ENCODE measurements at places on chromosomes 16 and 17.

- DNase-seq = no peak
These were observed 480 bp downstream of the KIF19 start for GRCh38 chr17:74326506-74326905.

- no peak for DNase-seq
These were observed 309.3 kb downstream of the SLC39A11 start for GRCh38 chr17:72782985-72783701.

GRCh38 chr16:70685938-70686375, at the start of gene MTSS2:
Gene MTSS2, minus strand, starts transcription at chr16:70686053. Its CDS starts 262 bp downstream, at chr16:70685791.
- no peak for DNase-seq

DNA sequence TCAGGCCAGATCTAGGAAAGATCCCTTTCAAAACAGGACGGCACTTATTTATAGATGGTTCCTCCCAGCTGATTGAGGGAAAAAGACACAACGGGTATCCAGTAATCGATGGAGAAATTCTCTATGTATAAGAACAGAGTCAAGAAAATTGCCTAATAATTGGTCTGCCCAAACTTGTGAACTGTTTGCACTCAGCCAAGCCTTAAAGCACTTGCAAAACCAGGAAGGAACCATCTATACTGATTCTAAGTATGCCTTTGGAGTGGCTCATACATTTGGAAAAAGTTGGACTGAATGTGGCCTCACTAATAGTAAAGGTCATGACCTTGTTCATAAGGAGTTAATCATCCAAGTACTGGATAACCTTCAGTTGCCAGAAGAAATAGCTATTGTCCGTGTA, 5.9 kb downstream of the HPR start:
- DNase-seq = no peak

DNA sequence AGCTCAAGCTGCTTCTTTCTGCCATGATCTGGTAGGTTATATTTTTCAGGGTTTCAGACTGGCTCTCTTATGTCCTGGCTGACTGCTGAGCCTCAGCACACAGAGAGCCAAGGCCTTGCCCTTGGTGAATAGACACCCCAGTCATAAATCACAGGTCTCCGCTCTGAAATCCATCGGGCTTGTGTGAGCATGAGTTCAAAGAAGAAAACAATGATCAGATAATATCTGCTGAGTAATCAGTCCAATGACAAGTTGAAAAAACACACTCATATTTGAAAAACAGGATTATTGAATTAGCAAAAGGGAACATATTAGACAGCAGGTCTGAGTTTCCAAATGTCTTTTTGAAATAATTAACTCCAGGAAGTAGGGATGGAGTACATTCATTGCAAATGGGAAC, 51.1 kb upstream of the NDRG4 start:
- DNase-seq = no peak

GRCh38 chr17:42441371-42442195, 17.1 kb upstream of the ATP6V0A1 start:
- DNase-seq = no peak

GRCh38 chr17:19454074-19454473, 43.0 kb downstream of the RNF112 start:
- DNase-seq = no peak

DNA sequence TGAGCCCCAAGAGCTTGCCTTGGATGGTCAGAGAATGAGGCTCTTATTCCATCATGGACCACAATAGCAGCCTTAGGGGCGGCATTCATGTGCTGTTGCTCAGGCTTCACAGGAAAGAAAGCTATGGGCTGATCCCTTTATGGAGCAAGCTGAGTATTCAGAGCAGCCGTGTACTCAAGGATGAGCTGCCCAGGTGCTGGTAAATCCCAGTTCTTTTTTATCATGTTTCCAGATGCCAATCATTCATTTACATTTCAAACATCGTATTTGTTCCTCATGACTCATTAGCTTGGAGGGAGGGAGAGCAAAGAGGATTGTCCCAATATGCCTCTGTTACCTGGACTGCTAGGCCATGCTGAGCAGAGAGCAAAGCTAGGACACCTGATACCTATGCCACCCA, 475.7 kb downstream of the SHISA9 start:
- DNase-seq = no peak

- no peak for DNase-seq
These were observed 3.7 kb upstream of the DNASE1 start for GRCh38 chr16:3650631-3651265.

GRCh38 chr17:4969551-4970173, 2.0 kb upstream of the SPAG7 start:
- DNase-seq = no peak

- no peak for DNase-seq
These were observed 7.7 kb upstream of the COL1A1 start for GRCh38 chr17:50209133-50209471.

GRCh38 chr17:20281860-20282259, 185.5 kb downstream of the LGALS9B start:
- DNase-seq = no peak

- DNase-seq = no peak
These were observed 1.5 kb downstream of the DLX3 start for GRCh38 chr17:49993423-49994060.

DNA sequence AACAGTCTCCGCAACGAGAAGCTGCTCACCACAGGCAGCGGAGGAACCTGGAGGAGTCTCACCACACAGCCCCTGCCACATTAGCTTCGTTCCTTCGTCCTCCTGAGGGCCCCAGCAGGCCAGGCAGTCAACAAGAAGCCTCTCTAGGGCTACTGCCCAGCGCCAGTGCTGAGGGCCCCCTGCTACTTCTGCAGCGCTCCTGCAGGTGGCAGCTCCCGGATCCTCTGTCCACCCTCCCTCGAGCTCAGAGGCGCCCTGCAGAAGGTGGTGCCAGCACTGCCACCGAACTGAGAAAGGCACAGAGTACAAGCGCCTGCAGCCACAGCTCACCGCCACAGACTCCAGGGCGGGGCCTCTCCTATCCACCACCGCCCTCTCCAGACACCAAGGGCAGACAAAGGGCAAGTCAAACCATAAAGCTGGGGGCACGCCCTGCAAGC, 27.3 kb downstream of the KDM8 start:
- no peak for DNase-seq

DNA sequence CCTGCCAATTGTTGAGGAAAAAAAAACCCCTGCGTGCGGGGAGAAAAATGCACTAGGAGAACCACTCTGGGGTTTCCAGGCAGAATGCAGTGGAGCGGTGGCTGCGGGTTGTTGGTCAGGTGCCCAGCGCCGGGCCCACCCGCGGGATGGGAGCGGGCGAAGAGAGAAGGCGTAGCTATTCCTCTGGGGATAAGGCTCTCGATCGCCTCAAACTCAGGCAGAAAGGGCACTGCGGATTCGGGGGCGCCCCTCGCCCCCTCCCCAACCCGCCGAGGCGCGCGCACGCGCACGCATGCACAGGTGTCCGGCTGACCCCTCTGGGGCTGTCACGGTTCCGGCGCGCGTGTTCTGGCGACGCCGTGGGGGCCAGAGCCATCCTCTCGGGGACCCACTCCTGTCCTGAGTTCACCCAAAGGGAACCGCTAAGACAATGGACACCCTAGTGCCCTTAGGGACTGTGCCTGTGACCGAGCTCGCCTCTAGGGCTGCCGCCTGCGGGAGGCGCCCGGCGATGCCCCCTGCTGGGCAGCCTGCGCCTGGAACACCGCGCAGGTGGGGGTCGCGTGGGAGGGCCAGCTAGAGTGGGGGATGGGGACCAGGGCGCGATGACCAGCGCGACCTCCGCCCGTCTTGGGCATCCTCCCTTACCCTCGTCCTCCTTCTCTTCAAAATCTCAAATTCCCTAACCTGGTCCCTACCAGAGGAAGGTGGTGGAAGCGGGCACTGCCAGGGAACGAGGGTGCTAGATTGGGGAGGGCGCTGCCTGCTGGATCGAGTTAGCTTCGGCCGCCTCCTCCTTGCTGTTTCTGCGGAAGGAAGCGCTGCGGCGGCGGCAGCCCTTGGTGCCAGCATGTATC, 14.4 kb upstream of the CBX8 start:
- peak; percentile 74 for DNase-seq

GRCh38 chr17:50763716-50764475, 3.4 kb downstream of the ANKRD40CL start:
- no peak for DNase-seq

DNA sequence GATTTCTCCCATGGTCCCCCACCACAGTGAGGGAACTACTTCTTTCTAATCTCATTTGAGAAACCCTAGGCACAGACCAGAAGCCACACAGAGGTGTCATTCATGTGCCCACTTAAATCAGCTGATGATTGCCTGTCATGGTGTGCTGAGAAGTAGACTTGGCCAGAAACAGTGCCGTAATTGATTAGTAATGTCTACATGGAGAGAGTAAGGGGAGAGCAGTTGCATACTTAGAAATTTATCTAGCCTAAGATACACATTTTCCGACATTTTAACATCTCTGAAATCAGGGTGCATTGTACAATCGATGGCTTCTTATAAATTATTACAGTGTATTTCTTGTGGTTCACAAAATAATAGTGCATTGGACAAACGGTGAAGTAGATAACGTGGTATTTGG, 271.8 kb downstream of the IRF8 start:
- no peak for DNase-seq

GRCh38 chr16:5979905-5980550, 882.4 kb upstream of the EEF2KMT start:
- no peak for DNase-seq

DNA sequence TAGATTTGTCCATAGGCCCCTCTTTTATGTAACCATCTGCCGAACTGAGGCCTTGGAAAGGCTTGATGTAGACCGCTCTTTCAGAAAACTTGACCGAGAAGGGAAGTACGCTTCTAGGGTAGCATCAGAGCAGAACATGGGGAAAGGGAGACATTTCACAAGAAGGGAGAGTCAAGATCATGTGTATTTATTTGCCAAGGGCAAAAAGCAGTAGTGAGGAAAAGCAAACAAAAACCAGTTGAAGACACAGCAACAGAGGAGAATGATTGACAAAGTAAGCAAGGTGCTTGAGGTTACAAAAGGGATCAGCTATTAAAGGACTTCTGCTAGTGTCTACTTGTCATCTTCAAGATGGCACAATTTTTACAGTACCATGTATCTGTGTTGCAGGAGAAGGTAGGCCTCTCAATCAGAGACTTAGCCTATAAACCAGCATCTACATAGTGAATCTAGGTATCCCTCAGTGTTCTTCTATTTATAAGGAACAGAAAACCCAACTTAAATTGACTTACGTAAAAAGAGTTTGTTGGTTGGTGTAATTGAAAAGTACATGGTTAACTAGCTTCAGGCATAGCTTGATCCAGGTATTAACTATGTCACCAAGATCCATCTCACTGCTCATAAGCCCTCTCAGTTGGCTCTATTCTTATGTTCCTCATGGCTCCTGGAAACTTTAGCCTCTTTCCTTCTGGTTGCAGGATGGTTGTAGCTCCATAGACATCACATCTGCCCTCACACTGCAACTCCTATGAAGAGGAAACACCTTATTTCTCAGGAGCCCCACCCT, 288.4 kb downstream of the IRX3 start:
- DNase-seq = no peak

GRCh38 chr17:39653662-39654331, 11.4 kb upstream of the TCAP start:
- no peak for DNase-seq

- DNase-seq = peak; percentile 60
These were observed at the start of gene SNX20 for GRCh38 chr16:50681021-50681885. Gene SNX20, minus strand, starts transcription at chr16:50681312. Its CDS starts 3,786 bp downstream, at chr16:50677526.

- no peak for DNase-seq
These were observed 87.4 kb downstream of the ANKRD11 start for GRCh38 chr16:89402962-89403361.

DNA sequence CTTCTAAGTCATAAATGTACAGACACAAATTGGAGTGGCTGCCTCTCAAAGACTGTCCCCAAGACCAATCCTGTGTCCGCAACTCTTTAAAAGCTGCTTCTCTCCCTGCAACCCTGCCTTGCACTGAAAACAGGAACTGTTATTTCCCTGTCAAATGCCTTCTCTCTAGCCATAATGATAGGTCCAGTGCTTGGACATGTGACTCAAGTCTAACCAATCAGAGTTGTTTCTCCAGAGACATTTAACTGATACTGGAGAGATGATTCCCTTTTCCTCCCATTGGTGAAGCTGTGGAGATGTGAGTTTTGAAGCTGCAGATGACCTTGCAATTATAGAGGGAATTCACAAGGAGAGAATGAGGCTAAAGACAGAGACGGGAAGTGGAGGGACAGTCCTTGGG, 253.3 kb upstream of the CDH5 start:
- DNase-seq = no peak

DNA sequence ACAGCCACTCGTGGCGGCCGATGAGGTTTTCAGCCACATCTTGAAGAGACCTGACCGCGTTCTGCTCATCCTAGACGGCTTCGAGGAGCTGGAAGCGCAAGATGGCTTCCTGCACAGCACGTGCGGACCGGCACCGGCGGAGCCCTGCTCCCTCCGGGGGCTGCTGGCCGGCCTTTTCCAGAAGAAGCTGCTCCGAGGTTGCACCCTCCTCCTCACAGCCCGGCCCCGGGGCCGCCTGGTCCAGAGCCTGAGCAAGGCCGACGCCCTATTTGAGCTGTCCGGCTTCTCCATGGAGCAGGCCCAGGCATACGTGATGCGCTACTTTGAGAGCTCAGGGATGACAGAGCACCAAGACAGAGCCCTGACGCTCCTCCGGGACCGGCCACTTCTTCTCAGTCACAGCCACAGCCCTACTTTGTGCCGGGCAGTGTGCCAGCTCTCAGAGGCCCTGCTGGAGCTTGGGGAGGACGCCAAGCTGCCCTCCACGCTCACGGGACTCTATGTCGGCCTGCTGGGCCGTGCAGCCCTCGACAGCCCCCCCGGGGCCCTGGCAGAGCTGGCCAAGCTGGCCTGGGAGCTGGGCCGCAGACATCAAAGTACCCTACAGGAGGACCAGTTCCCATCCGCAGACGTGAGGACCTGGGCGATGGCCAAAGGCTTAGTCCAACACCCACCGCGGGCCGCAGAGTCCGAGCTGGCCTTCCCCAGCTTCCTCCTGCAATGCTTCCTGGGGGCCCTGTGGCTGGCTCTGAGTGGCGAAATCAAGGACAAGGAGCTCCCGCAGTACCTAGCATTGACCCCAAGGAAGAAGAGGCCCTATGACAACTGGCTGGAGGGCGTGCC, 30.1 kb downstream of the CIITA start:
- DNase-seq = no peak

DNA sequence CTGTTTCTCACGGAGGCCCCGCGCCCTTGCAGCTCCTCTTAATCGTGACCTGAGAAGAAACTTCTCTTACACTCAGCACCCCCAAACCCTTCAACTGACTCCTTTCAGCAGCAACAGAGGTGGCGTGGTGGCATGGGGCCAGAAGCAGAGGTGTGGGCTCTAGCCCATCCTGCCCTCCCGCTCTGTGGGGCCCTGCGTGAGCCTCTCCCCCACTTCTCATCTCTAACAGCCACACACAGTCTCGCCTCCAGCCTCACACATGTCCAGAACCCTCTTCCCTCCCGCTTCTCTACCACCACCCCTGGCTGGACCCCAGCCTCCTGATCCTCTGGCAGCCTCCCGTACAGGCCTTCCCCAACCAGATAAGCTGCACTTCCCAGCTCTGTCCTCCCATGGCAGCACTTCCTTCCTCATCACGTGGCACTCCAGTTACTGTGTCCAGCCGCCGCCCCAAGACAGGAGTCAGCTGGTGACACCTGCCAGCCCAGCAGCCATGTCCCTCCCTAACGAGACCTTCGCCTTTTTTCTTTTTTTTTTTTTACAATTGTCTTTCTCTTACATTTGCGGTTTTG, 30.5 kb downstream of the NSMCE1 start:
- no peak for DNase-seq
